ENCODE measurements at places on chromosomes 4 and X.
A peak's percentile ranks its signal among the peaks of the same experiment; 100 is the strongest.

DNA sequence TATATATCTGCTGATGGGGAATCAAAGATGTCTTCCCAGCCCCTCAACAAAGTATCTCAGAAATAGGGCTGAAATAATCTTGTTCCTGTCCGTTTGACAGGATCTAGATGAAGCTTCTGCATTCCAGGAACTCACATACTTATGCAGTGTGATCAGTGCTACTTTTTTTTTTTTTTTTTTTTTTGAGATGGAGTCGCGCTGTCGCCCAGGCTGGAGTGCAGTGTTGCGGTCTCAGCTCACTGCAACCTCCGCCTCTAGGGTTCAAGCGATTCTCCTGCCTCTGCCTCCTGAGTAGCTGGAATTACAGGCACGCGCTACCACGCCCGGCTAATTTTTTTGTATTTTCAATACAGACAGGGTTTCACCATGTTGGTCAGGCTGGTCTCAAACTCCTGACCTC is 36.4 kb downstream of the DHX15 start:
- DNase-seq: no peak

GRCh38 chrX:103663981-103664762 is 22.3 kb downstream of the MORF4L2 start:
- no peak for DNase-seq

GRCh38 chr4:152045807-152046571 is 285.2 kb upstream of the GATB start:
- no peak for DNase-seq

DNA sequence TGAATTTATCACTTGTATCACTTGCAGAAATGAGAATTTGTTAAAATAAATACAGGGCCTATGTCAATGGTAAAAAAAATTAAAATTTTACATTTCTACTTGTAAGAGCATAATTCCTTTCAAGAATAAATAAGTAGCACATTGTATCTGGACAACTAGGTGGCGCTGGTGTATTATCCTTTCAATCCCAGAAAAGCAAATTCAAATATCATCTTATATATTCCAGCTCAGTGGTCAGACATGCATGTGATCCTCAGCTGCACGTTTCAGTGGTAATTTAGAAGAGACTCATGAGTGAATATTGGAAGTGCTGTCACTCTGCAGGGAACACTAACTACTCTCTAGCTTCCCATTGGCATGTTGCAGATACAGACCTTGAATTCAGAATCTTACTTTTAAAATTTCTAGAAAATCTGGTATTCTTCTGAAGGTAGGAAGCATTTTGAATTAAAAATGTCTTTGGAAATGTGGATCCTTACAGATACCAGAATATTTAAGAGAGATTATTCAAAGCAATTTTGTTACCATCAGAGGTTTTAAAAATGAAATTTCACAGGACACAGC is 1414.7 kb upstream of the TENM3 start:
- DNase-seq: no peak

- no peak for DNase-seq
Observed at GRCh38 chr4:156838761-156839160, 132.8 kb downstream of the PDGFC start.

- no peak for DNase-seq
Observed at GRCh38 chrX:129512409-129512808, 10.9 kb downstream of the SMARCA1 start.

- no peak for DNase-seq
Observed at GRCh38 chr4:83252782-83253405, 31.7 kb downstream of the COQ2 start.

DNA sequence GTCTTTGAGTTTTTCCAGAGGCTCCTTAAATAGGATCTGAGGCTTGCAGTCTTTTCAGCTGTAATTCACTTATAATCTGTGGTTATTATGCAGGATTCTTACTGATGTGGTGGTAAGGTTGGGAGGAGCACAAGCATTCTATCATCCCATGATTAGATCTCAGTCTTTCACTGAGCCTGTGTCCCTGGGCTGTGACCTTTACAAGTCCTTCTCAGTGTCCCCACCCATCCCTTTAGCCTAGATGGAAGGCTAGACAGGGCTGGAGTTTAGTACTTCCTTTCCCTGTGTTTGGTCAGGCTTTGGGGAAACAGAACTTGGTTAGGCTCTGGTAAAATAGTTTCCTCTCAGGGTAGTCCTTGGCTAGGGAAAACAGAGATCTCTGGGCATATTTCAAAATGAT is 17.1 kb upstream of the NKAP start:
- no peak for DNase-seq

- no peak for DNase-seq
Observed at GRCh38 chr4:113232194-113232593, 182.7 kb downstream of the ANK2 start.

- DNase-seq: no peak
Observed at GRCh38 chr4:184350213-184350817, 124.0 kb downstream of the IRF2 start.

- no peak for DNase-seq
Observed at GRCh38 chr4:6733358-6734164, 17.6 kb downstream of the BLOC1S4 start.

DNA sequence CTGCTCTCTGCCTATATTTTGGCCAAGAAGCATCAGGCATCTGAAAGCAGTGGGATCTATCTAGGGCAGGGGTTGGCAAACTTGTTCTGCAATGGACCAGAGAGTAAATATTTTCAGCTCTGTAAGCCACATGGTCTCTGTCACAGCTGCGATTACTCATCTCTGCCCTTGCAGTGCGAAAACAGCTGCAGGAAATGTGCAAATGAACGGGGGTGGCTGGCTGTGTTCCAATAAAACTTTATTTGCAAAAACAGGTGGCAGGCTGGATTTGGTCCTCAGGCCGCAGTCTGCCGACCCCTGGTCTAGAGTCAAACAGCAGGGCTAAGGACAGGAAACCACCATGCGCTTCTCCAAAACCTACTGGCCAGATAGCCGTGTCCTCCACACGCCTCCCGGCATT is 48.6 kb downstream of the ACOX3 start:
- DNase-seq: no peak

- DNase-seq: no peak
Observed at GRCh38 chr4:113331811-113332210, 282.4 kb downstream of the ANK2 start.

- DNase-seq: no peak
Observed at GRCh38 chr4:134708616-134709015, 507.0 kb upstream of the PABPC4L start.

- peak; percentile 75 for DNase-seq
Observed at GRCh38 chr4:84966382-84967242, at the start of gene WDFY3. TSS of gene WDFY3 (minus strand) at chr4:84966690. CDS start at chr4:84860591, 106,099 bp downstream.

DNA sequence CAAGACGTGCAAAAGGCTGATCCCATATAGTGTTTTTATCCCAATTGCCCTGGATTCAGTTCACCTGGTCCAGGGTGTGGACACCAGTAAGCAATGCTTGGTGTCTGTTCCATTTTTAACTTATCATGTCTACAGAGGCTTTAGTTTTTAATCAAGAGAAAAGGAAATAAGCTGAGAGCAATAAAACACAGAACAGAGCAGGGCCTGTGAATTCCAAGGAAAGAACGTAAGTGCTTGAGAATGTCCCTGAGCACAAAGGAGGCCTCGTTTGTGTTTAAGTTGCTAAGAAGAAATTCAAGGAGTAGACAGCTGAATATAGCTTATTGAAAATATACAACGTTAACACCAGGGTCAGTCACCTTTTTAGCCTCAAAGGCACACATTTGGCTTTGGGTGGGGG is 191.3 kb downstream of the GPC3 start:
- DNase-seq: no peak

- DNase-seq: no peak
Observed at GRCh38 chr4:120331486-120332370, 265.1 kb upstream of the MAD2L1 start.

DNA sequence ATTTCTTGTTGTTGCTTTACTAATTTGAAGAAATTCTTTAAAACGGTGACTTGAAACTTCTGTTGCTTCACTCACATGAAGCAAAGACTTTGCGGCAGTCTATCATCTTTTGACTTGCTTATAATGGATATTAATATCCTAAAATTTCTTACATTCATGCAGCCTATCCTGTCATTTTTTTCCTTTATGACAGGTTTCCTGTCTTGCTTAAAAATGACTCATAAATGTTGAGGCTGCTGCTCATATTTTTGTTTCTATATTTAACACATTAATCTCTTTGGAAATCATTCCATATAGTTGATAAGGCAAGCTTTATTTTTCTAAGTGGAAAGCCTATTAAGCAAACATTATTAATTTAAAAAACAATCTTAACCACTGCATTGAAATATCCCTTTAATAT is 176.6 kb upstream of the GALNTL6 start:
- no peak for DNase-seq

- DNase-seq: no peak
Observed at GRCh38 chr4:56434599-56435139, 746 bp downstream of the PPAT start.

GRCh38 chrX:53374222-53374820 is 48.1 kb downstream of the SMC1A start:
- no peak for DNase-seq

DNA sequence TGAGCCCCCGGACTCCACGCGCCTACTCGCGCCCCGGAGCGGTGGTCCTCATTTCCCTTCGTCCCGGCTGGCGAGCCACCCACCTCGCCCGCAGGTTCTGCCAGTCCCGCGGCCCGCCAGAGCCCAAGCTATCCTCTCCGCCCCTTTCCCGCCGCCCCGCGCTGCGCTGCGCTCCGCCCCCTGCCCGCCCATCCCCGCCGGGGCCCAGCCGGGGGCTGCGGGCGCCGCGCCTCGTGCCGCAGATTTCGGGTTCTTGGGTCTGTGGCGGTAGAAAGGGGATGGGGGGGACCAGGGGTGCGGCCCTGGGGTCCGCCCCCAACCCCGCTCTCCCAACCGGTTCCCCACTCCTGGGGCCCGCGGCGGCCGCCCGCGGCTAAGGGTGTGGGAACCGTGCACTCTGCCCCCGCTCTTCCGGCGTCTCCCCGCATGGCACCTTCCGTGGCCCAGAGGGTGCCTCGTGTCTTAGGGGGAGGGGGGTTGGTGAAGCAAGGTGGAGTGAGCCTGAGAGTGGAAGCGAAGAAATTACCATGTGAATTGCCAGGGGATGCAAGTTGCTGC is 650.8 kb upstream of the DIPK2B start:
- DNase-seq: peak; percentile 38

DNA sequence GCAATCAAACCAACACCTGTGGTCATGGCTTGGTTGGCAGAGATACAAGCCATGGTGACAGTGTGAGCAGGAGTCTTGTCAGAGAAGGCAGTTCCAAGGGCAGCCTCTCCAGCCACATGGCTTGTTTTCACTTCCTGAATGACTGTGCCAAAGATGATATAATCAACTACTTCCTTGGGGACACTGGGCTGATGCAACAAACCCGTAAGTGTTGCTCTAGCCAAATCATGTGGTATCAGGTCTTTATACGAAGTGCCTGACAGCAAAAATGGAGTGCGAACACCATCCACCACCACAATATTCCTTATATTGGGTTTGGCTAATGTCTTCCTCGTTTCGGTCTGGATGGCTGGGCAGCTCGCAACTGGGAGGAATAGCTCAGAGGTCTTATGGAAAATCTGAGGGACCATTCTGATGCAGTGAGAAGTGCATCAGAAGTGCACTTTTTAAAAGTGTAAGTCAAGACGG is 922.0 kb downstream of the NLGN4X start:
- no peak for DNase-seq

- no peak for DNase-seq
Observed at GRCh38 chr4:40723728-40724127, 26.0 kb upstream of the NSUN7 start.

DNA sequence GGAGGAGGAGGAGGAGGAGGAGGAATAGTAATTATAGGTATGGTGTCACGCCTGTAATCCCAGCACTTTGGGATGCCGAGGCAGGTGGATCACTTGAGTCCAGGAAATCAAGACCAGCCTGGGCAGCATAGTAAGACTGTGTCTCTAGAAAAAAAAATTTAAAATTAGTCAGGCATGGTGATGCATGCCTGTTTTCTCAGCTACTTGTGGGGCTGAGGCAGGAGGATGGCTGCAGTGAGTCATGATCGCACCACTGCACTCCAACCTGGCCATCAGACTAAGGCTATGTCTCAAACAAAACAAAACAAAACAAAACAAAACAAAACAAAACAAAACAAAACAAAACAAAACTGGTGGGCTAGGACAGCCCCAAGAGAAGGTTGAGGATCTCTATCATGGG is 3.0 kb downstream of the STARD8 start:
- no peak for DNase-seq

DNA sequence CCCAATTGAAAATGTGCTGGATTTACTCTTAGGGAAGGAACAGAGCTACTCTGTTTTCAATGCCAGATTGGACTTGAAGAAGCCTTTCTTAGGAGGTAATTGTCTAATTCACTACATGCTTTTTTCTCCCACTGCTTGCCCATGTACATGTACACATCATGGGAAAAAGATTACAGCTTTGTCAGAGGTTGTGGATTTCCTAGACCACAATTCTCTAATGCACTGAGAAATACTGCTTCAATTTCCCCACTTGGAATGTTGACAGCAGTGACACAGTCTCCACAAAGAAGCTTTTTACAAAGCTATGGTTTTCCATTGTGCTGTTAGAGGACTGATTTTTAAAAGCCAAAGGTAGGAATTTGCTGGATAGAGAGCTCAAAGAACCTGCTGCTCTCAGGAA is 19.5 kb downstream of the ZAR1 start:
- no peak for DNase-seq

DNA sequence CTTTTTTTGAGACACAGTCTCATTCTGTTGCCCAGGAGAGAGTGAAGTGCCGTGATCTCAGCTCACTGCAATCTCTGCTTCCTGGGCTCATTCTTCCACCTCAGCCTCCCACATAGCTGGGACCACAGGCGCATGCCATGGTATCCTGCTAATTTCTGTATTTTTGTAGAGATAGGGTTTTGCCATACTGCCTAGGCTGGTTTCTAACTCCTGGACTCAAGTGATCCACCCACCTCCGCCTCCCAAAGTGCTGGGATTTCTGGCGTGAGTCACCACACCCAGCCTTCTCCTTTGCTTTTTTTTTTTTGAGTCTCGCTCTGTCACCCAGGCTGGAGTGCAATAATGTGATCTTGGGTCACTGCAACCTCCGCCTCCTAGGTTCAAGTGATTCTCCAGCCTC is 94.1 kb downstream of the PDS5A start:
- DNase-seq: no peak
